Ascending aorta (tissue), 2 donors: ENCODE measurements at places on chromosomes 7 and 10. TPM values are rescaled to one million over a fixed set of nuclear protein-coding genes. Genes with fewer than 3 reads are reported as not detected.

DNA sequence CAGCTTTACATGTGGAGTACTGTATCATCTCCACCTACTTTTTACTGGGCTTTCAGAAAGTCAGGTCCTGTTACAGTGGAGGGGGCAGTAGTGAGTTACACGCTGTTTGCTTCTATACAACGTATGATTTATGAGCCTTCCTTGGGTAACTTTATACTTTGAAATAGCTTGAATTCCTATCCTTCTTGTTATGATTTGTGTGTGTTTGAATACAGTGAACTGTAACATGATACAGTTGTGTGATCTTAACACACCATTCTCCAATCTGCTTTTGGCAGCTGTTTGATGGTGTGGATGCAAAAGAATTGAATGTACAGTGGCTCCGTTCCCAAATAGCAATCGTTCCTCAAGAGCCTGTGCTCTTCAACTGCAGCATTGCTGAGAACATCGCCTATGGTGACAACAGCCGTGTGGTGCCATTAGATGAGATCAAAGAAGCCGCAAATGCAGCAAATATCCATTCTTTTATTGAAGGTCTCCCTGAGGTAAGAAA, 41.7 kb downstream of the SP8 start:
- no peak overlapping the region for H3K27ac ChIP-seq
- no peaks in the 10 kb centered on the region for H3K4me1 ChIP-seq
- H3K4me3 ChIP-seq: no peak overlapping the region
- no peak for DNase-seq
- H3K36me3 ChIP-seq: no peaks in the 10 kb centered on the region

DNA sequence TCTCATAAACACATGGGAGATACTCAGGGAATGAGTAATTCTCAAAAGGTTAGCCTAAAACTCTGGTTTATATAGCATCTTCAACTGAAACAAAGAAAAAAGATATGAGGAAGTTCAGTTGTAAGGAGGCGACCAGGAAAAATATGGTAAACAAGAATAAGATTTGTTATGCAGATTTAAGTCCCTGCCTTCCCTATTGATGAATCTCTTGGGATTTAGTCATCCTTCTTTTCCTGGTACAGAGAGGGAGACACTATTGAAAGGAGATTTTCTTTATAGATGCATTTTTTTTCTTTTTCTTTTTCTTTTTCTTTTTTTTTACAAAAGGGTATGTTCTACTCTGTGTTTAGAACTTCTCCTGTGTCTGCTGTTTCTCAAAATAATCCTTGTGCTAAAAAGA, 557.5 kb downstream of the DNAJB9 start:
- no peaks in the 10 kb centered on the region for H3K27me3 ChIP-seq
- no peaks in the 10 kb centered on the region for H3K36me3 ChIP-seq
- H3K4me3 ChIP-seq: no peak overlapping the region
- H3K4me1 ChIP-seq: no peaks in the 10 kb centered on the region
- DNase-seq: no peak
- H3K27ac ChIP-seq: no peak overlapping the region

GRCh38 chr7:2873686-2874551, 29.8 kb upstream of the GNA12 start:
- no peak for DNase-seq
- H3K4me3 ChIP-seq: no peak overlapping the region
- H3K27me3 ChIP-seq: no peaks in the 10 kb centered on the region
- H3K4me1 ChIP-seq: no peaks in the 10 kb centered on the region
- H3K36me3 ChIP-seq: no peaks in the 10 kb centered on the region
- no peak overlapping the region for H3K27ac ChIP-seq

GRCh38 chr7:40808378-40808942, 673.7 kb downstream of the SUGCT start:
- H3K27ac ChIP-seq: peak overlapping the region; percentile 71
- no peaks in the 10 kb centered on the region for H3K27me3 ChIP-seq
- H3K36me3 ChIP-seq: no peaks in the 10 kb centered on the region
- no peaks in the 10 kb centered on the region for H3K4me1 ChIP-seq
- H3K4me3 ChIP-seq: no peak overlapping the region
- no peak for DNase-seq

DNA sequence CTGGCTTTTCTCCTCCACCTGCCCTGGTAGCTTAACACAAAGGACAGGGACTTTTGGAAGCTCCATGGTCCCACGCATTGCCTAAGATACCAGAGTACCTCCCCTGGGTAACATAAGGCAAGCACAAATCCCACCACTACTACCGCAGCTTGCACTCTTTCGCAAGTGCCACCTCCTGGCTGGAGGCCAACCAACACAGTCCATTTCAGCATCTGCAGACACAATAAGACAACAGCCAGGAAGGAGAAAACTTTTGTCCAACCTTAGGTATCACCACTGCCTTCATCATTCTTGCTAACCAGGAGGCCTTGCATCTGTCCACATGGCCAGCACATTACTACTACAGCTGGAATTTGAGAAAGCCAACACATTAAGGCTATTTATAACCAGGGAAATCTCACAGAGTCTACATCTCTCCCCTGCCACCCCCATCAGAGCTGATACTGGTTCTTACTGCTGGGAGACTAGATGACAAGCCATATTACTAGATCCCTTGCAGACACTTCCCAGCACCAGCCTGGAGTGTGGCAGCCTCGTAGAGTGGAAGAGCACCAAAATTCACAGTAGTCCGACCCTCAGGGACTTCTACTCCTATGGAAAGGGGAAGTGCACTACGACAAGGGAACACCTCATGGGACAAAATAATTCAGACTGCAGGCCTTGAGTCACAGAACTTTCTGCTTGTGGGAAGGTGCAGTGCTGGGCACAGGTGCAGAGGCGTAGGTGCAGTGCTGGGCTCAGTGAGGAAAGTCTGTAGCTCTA, 39.8 kb upstream of the CDK13 start:
- no peaks in the 10 kb centered on the region for H3K4me1 ChIP-seq
- H3K36me3 ChIP-seq: no peaks in the 10 kb centered on the region
- no peak overlapping the region for H3K27ac ChIP-seq
- no peak for DNase-seq
- H3K27me3 ChIP-seq: no peaks in the 10 kb centered on the region
- no peak overlapping the region for H3K4me3 ChIP-seq

DNA sequence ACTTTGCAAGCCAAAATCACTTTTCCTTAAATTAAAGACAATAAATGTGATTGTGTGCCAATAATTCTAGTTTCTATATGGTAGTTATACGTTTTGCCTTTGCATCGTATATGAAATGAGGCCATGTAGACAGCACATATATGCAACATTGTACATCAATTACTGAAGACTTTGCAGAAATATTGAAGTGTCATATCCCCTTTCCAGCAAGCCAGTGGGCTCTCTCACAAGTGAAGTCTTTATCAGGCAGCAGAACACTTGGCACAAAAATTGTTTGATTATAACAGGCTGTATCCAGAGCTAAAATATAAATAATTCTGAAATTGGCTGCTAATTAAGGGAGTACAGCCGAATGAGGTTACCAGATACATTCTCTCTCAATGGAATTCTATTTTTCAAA, 588.6 kb upstream of the SEMA3D start:
- H3K27me3 ChIP-seq: no peaks in the 10 kb centered on the region
- H3K36me3 ChIP-seq: no peaks in the 10 kb centered on the region
- H3K4me1 ChIP-seq: no peaks in the 10 kb centered on the region
- no peak overlapping the region for H3K4me3 ChIP-seq

- DNase-seq: no peak
- no peaks in the 10 kb centered on the region for H3K4me1 ChIP-seq
- H3K27ac ChIP-seq: no peak overlapping the region
- H3K27me3 ChIP-seq: no peaks in the 10 kb centered on the region
- H3K4me3 ChIP-seq: no peak overlapping the region
- no peaks in the 10 kb centered on the region for H3K36me3 ChIP-seq
These were observed 2.1 kb upstream of the LIPM start for GRCh38 chr10:88800152-88801125.

GRCh38 chr7:38244516-38244915, 28.9 kb downstream of the TARP start:
- no peak overlapping the region for H3K4me3 ChIP-seq
- H3K4me1 ChIP-seq: no peaks in the 10 kb centered on the region
- H3K36me3 ChIP-seq: no peaks in the 10 kb centered on the region
- no peak for DNase-seq
- no peaks in the 10 kb centered on the region for H3K27me3 ChIP-seq

DNA sequence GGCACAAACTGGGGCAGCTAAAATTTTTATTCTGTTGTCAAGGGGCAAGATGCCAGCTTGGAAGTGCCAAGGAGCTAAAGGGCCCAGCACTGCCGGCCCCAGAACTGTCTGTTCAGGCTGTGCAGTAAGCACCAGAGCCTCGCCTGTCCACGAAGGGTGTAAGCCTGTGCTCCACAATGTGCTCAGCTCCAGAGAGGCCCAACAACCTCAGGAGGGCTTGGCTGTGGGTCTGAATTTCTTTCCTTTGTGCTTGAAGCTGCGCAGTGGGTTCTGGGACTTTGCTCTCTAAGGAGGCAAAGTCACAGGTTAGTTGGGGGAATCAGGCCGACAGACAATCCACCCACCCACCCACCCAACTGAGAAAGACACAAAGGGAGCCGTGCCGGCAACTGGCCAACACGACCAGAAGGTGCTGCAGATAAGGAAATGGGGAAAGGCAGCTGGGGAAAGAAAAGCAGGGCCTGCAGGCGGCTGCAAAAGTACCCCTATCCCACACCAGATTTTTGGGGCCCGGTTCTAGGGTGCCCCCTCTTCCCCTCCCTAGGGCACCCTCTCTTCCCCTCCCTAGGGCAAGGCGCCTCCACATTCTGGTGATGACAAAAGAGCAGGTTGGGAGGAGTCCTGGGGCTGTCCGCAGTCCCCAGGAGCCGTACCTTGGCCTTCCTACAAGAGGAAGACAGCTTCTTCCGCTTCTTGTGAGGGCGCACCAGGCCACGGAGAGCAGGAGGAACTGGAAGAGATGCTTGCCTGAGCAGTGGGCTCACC, 7.7 kb downstream of the DDX56 start:
- H3K4me3 ChIP-seq: no peak overlapping the region
- no peak overlapping the region for H3K27ac ChIP-seq
- DNase-seq: no peak

GRCh38 chr10:101826852-101827434, 8.7 kb upstream of the OGA start:
- H3K27me3 ChIP-seq: no peaks in the 10 kb centered on the region
- no peak overlapping the region for H3K27ac ChIP-seq
- no peaks in the 10 kb centered on the region for H3K36me3 ChIP-seq
- DNase-seq: no peak
- no peak overlapping the region for H3K4me3 ChIP-seq

DNA sequence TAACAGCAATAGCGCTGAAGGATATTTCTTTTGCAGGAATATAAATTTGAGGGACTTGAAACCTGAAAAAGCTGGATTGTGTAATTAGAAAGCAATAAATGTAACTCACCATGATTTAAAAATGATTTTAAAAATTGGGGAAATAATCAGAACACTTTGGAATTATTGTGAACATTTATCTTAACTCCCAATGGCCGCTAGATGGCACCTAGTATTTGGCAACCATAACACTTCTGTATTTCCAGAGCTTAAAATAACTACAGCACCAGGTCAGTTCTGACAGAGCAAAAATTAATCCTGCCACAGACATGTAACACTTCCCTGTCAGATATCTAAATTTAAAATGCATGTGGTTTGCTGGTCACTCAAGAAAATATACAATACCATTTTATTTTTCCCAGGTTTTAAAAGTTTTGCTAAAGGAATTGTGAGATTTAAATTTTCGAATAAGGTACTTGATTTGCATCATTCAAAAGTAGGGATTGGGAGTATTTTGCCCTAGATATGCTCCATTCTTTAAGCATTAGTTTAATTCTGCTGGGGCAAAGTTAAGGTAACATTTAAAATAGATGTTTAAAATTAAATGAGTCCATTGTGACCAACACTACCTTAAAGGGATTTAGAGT, 144.5 kb downstream of the PPP1R3A start:
- H3K27me3 ChIP-seq: no peaks in the 10 kb centered on the region
- no peak for DNase-seq
- peaks cover 2% of the 10 kb centered on the region for H3K4me1 ChIP-seq

DNA sequence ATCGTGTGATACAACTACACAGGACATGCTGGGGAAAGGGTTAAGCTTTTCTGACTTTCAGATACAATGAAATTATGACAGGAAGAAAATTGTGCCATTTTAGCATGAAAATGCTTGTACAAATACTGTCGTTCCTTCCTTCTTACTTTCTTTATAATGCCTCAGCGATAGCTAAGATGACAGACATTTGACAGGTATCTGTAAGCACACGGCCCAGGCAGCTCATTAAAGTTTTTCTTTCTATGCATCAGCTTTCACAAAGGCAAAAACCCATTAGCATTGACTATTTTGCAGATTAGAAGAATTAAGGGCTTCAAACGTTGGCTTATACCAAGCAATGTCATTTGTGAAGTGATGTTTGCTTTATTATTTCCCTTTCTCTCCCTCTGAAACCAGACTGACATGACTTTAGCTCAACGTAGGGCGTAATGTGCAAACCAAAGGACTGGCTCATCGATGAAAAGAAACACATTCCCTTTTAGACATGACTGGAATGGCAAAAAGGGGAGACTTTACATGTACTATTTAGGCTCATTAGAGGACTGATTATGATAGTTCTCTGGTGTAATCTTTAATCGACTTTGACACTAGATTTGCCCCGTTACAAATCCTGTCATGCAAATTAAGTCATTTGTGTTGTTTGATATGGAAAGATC, 258.4 kb upstream of the SP8 start:
- H3K36me3 ChIP-seq: no peaks in the 10 kb centered on the region
- H3K27me3 ChIP-seq: no peaks in the 10 kb centered on the region
- no peak overlapping the region for H3K27ac ChIP-seq
- DNase-seq: no peak
- H3K4me3 ChIP-seq: no peak overlapping the region
- H3K4me1 ChIP-seq: no peaks in the 10 kb centered on the region

DNA sequence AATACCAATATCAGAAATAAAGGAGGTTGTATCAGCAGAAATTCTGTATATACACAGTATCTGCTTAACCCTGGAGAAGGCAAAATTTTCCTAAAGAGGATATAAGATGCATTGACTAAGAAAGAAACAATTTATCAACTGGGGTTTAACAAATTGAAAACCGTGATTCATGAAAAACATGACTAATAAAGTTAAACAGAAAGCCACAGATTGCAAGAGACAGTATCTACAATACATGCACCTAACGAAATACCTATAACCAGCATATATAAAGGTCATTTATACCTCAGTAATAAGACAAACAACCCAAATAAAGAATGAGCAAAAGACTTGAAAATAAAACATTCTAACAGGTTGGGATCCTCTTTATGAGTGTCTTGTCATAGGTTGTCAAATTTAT, 101.8 kb downstream of the IQUB start:
- H3K4me1 ChIP-seq: no peaks in the 10 kb centered on the region
- H3K4me3 ChIP-seq: no peak overlapping the region
- H3K27ac ChIP-seq: no peak overlapping the region
- H3K36me3 ChIP-seq: no peaks in the 10 kb centered on the region
- H3K27me3 ChIP-seq: no peaks in the 10 kb centered on the region

- no peak overlapping the region for H3K4me3 ChIP-seq
- DNase-seq: no peak
- H3K36me3 ChIP-seq: no peaks in the 10 kb centered on the region
These were observed 40.1 kb upstream of the GNA12 start for GRCh38 chr7:2884161-2884560.

The CYP26A1 gene
- total RNA-seq: not detected

The LDB1 gene
- 29.8 TPM for total RNA-seq

The C10orf62 gene
- total RNA-seq: not detected

The SLC26A3 gene
- 0.11 TPM for total RNA-seq

The PAX4 gene
- total RNA-seq: not detected

The EGR2 gene
- 11.9 TPM for total RNA-seq

The ANKRD22 gene
- total RNA-seq: not detected

The MYH16 gene
- total RNA-seq: not detected

The VWA2 gene
- total RNA-seq: not detected

The TUBB8 gene
- not detected for total RNA-seq

The PLEKHA8 gene
- 4.8 TPM for total RNA-seq

The CLDN3 gene
- not detected for total RNA-seq

The CPXM2 gene
- total RNA-seq: 125 TPM

The RAMP3 gene
- total RNA-seq: 586 TPM

The CRPPA gene
- not detected for total RNA-seq

The BLNK gene
- not detected for total RNA-seq

The SLC35G1 gene
- total RNA-seq: 3.7 TPM
